ENCODE measurements at places on chromosomes 12 and 14.

- DNase-seq = no peak
Measured at GRCh38 chr14:79363291-79363690, 848.0 kb downstream of the DIO2 start.

GRCh38 chr14:79631276-79631675, 580.0 kb downstream of the DIO2 start:
- no peak for DNase-seq

GRCh38 chr12:50032854-50033581, 7.7 kb upstream of the RACGAP1 start:
- no peak for DNase-seq

- DNase-seq = no peak
Measured at GRCh38 chr12:32854097-32854496, 42.5 kb downstream of the PKP2 start.

GRCh38 chr12:39327510-39327909, 115.4 kb downstream of the KIF21A start:
- no peak for DNase-seq

DNA sequence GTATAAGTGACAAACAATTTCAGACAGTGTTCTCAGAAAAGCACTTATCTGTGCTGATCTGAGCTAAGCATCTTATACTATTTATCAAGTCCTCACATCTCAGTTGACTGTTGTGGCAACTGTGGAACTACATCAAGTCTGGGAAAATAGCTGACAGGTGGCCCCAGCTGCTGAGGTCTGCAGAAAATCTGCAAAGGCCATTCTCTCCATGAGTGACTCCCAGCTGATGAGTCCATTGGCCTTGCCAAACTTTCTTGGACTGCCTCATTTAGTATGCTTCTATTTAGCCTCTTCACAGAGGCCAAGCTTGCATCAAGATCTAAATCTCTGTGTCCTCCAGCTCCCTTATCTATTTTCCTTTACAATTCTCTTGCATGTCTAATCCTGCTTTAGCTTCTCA, 174.5 kb upstream of the RBM19 start:
- no peak for DNase-seq

GRCh38 chr12:57733928-57734327, 4.6 kb downstream of the AGAP2 start:
- DNase-seq = no peak

DNA sequence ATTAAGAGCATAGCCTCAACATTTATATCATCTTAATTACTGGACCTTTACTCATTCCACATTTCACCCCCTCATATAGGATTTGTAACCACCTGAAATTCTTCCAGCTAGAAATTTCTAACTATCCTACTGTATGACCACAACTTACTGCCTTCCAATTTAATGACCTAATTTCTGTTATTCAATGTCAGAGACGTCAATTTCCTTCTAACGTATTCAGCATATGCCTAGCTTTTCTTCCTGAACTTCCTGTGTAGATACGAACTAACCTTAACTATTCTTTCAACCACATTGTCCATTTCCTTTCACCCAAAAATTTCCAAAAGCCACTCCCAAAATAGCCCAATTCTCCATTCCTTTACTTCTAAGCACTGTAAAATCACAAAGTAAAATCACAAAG, 108.0 kb downstream of the EEA1 start:
- DNase-seq = no peak

DNA sequence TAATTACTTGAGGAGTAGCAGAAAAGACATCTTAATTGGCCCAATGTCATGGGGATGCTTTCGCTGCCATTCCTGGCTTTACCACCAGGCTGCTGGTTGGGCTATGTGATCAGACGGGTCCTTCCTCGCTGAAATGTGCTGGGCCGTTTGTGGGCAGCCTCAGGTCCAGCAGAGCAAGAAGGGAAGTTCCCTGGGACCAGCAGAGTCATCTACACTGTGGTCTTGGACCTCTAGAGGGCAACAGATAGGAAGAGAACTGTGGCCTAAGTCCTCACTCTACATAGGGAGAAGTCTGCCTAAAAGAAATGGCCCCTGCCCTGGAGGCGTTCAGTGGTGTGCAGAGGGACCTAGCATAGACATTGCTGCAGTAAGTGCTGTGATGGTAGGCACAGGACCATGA, 10.9 kb downstream of the EVL start:
- DNase-seq = no peak

DNA sequence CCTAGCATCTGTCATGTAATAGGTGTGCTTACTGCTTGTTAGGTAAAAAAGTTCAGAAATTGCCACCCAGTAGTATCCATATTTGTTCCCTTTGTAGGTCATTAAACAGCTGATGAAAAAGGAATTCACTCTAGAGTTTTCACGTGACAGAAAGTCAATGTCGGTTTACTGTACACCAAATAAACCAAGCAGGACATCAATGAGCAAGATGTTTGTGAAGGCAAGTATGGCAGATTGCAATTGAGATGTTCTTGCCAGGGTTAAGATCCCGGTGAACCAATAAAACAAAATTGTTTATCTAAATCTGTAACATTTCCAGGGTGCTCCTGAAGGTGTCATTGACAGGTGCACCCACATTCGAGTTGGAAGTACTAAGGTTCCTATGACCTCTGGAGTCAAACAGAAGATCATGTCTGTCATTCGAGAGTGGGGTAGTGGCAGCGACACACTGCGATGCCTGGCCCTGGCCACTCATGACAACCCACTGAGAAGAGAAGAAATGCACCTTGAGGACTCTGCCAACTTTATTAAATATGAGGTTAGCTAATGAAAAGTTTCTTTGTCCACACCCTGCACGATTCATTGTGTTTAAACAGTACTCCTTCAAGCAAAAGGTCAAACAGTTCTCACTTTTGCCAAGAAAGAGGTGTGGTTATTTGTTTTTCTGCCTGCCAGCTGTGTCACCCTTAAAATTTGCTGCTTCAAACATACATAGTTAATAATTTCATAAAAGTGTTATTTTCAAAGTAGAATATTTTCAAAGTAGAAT, 58.3 kb downstream of the ATP2A2 start:
- DNase-seq = no peak

GRCh38 chr14:64500088-64500487, 3.5 kb downstream of the ZBTB25 start:
- no peak for DNase-seq

DNA sequence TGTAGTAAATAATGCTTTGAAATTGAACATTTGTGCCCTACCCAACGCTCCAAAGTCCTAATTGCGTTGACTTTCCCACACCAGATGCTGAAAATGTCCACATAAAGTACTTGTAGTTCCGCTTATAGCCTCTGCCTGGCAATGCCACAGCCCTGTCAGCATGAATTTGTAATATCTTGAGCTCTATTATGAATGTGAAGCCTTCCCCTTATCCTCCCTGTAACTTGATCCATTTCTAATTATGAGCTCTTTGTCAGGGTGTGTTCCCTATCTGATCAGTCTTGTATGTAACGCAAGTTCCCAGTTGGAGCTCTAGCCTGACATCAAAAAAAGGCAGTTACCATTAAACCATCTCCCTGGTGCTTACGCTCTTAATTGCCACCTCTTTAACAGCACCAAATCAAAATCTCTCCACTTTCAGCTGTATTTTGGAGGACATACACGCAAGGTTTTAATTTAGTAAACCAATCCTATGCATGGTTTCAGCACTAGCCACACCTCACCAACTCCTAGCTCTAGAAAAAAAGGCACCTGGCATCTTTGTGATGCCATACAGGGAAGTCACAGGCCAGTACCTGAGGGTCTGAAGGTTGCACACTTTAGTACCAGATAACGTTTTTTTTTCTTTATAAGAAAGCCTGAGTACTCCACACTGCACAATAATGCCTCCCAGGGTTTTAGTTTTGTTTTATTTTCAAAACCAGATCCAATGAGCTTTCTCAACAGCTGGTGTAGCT, 69.3 kb downstream of the EEA1 start:
- DNase-seq = no peak

GRCh38 chr12:13326076-13326475, 129.6 kb downstream of the EMP1 start:
- no peak for DNase-seq

DNA sequence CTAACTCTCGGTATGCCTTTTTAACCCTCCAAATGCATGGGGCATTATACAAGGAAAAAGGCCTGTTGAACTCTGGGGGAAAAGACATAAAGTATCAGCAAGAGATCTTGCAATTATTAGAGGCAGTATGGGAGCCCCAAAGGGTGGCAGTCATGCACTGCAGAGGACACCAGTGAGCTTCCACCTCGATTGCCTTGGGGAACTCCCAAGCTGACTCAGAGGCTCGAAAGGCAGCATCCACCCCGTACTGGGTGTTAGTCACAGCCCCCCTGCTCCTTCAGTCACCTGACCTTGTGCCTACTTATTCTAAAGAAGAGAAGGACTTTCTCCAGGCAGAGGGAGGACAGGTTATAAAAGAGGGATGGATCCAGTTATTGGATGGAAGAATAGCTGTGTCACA, 781.4 kb upstream of the TMEM132C start:
- DNase-seq = no peak

DNA sequence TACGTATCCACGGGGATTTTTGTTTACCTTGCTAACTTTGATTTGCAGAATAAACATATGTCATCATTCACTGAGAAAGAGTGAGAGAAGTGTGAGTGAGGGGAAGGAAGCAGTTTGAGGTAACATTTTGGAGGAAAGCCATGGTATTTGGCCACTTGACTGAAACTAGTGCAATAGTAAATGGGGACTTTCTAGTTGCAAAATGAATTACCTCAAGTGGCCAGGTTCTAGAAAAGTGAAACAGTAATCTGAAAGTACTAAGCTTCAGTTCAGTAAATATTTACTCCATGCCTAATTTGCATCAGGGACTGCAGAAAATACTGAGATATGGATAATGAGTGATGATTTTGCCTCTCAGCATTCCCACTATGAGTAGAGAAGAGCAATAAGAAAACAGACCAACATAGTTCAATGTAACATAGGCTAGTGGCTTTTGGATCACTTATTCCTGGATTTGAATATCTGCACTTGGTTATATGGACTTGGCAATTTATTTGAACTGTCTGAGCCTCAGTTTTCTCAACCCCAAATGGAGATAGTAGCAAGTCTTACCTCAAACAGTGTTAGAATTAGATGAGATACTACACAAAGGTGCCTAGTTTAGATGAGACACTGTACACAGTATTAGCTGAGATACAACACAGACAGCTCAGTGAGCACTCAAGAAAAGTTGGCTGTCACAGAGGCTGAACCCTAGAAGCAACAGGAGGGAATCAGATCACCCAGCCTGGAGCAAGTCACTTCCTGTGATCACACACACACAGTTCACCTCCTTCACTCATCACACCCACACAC, 439.1 kb downstream of the NPAS3 start:
- DNase-seq = no peak

GRCh38 chr14:98799891-98800290, 472.1 kb downstream of the BCL11B start:
- no peak for DNase-seq

GRCh38 chr12:122035292-122035691, 13.6 kb downstream of the BCL7A start:
- no peak for DNase-seq
